NCI-H1417 treated with DMSO at 0.1 percent for 48 hours (cell line): ENCODE measurements at places on chromosomes 12 and 14.
A peak's percentile ranks its signal among the peaks of the same experiment; 100 is the strongest.

GRCh38 chr14:104678346-104678745, 11.1 kb upstream of the INF2 start:
- no peak for DNase-seq

GRCh38 chr14:73977896-73978295, 27.8 kb downstream of the COQ6 start:
- DNase-seq, result no peak

DNA sequence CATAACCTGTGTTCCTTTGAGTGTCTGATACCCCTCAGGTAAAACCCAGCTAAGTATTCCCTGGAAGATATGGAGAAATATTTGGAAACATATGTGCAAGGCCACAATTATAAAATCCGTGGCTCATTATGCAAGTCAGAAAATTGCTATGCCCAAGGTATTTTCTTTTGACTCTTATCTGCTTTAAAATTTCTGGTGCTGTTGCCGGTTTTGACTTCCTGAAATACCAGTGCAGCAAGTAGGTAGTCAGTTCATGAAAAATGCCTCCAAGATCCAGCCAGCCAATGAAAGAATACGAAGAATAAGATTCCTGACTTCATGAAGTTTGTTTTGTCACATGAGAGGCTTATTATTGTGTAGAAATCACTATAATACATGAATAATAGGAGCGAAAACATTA, 20.2 kb upstream of the FUT8 start:
- DNase-seq, result no peak

GRCh38 chr12:50749459-50749882, 14.4 kb upstream of the ATF1 start:
- no peak for DNase-seq

- no peak for DNase-seq
Observed at GRCh38 chr12:126219654-126220279, 1154.5 kb downstream of the AACS start.

DNA sequence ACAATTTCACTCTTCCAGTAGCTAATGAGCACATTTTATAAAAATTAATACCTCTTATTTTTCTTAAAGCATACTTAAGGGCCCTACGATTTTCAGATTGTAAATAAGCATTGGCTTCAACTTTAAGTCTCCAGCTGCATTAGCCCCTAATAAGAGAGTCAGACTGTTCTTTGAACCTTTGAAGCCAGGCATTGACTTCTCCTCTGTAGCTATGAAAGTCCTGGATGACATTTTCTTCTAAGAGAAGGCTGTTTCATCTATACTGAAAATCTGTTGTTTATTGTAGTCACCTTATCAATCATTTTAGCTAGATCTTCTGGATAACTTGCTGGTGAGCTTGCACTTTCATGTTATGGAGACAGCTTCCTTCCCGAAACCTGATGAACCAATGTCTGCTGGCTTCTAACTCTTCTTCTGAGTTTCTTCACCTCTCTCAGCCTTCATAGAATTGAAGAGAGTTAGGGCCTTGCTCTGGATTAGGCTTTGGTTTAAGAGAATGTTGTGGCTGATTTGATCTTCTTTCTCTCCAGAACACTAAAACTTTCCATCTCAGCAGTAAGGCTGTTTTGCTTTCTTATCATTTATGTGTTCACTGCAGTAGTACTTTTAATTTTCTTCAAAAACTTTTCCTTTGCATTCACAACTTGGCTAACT, 377.1 kb upstream of the RGS6 start:
- DNase-seq, result no peak

DNA sequence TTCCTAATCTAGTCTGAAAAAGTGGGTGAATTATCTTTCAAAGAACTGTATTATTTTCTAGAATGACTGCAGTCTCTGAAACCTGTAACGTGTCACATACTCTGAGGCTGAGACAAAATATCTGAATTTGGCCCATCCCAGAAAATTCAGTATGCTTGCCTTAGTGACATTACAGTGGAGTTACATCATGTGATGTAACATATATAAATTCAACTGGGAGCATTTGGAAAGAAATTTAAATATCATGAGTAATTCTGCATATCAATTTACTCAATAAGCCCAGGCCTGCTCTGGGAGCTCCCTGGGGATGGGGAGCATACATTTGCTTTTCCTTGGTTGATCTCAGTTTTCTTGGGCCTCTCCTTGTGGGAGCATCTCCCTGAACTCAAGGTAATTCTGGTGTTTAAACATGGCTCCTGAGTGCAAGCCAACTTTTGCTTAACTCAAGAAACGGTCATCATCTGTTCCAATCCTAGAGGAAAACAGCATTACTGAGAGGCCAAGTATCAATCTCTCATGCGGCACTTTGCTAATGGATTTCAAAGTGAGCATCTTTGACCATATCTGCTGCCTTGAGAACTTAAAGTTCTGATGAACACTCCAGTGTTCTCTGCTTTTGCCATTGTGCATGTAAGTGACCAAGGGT, 54.4 kb downstream of the AKAP6 start:
- no peak for DNase-seq

DNA sequence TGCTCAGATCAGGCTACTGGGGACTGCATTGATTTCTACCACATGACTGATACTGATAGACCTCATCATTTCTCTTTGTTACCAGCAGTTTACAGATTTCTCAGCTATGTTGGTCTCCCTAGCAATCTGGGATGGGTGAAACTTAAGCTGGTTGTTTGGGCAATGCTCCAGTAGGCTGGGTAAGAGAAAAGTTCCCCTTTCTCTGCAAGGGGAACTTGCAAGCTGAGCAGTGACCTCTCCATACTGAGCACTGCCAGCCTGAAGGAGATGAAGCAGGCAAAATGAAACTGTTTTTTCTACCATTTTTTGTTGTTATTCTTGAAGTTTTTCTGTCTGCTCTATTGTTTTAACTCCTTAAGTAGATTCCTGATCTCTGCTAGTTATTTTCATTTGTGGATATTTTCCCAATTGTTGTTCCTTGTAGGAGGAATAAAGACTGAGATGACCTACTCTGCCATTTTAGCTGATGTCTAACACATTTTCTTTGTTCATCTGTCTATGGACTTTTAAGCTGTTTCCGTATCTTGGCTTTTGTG, 1.3 kb upstream of the OR4M1 start:
- no peak for DNase-seq

- DNase-seq, result peak; percentile 29
Observed at GRCh38 chr14:100784523-100785337, 41.2 kb upstream of the MEG3 start.

GRCh38 chr12:25436206-25437030, 116.7 kb downstream of the LMNTD1 start:
- DNase-seq, result no peak

DNA sequence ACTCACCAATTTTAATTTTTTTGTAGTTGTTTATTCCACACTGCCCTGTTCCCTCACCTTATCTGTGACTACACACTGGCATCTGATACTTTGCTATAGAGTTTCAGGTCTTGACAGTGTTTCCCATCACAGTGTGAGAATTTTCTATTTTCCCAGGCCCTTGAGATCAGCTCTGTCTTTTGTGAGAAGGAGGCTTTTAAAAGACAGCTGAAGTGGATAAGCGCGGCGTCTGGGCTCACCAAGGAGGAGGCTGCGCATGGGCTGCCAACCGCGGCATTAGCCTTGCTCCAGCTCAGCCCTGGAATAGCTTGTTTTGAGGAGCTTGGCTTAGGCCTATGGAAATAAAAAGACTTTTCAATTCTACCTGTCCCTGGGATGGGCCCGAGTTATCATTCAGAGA, 181.3 kb downstream of the RMST start:
- DNase-seq, result no peak

GRCh38 chr12:31685801-31686200, 26.3 kb downstream of the ETFBKMT start:
- DNase-seq, result no peak

- DNase-seq, result no peak
Observed at GRCh38 chr12:82883394-82884355, 197.0 kb downstream of the TMTC2 start.

GRCh38 chr12:77124767-77125166, 59.4 kb upstream of the E2F7 start:
- no peak for DNase-seq
